ENCODE measurements at places on chromosomes 5 and 9.

DNA sequence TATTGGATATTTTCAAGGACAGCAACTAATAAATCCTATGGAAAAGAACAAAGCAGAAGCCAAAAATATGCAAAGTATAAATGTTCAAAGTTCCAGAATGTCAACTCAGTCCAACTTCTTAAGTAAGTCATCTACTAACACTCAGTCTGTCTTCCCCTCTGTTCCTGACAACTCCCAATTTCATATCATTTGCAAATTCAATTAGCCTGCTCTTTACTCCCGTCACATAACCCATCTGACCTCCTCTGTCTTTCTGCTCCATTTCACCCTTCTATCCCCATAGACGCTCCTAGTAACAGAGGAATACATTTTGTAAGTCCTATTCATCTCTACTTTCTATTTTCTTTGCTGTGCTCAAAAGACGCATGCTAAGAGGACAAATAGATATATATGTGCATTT is 659.8 kb upstream of the MEF2C start:
- no peak for DNase-seq

GRCh38 chr5:149940077-149940574 is 4.5 kb downstream of the PDE6A start:
- DNase-seq: no peak

DNA sequence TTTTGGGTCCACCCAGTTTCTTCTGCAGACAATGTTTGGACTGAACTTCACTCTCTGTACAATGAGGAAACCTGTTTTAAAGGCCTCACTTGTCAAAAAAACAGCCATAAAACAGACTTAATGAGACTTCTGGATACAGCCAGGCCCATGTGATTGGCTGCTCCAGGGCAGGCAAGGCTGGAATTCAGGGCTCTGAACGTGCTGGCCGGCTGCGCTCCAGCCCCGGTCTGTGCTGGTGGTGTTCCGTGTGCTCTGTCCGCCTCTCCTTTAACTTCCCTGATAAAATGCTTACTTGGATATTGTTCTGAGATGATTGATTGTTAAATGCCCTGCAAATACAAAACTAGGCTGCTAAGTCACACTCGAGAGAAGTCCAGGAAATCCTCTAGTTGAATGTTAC is 131.2 kb upstream of the KLF4 start:
- no peak for DNase-seq

DNA sequence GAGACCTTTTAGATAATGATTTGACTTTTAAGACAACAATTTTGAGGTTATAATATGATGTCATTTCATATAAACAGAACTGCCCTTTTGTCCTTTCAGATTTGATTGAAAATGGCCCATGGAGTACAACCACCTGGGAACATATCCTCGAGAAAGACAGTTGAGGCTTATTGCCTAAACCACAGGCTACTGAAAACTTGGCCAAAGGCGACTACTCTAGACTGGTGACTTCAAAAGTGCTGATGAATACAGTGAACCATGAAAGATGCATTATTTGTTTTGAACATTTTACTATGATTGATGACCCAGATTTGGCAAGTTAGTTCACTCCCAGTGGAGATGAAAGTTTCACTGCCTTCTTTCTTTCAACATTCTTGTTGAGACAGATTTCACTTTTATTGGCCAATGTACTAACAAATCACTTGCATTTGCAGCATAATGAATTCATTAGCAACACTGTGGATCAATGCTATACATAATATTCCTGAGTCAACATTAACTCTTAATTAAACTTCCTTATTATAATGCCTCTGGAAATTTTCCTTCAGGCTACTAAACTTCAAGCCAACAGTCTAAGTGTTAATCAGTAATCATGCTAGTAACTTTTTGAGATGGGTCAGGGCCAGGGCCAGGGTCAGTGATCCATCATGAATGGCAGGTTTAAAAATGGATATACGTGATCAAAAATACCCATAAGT is 480.3 kb downstream of the RAB3C start:
- DNase-seq: no peak

- no peak for DNase-seq
Observed at GRCh38 chr5:75460942-75461610, 50.4 kb downstream of the CERT1 start.

DNA sequence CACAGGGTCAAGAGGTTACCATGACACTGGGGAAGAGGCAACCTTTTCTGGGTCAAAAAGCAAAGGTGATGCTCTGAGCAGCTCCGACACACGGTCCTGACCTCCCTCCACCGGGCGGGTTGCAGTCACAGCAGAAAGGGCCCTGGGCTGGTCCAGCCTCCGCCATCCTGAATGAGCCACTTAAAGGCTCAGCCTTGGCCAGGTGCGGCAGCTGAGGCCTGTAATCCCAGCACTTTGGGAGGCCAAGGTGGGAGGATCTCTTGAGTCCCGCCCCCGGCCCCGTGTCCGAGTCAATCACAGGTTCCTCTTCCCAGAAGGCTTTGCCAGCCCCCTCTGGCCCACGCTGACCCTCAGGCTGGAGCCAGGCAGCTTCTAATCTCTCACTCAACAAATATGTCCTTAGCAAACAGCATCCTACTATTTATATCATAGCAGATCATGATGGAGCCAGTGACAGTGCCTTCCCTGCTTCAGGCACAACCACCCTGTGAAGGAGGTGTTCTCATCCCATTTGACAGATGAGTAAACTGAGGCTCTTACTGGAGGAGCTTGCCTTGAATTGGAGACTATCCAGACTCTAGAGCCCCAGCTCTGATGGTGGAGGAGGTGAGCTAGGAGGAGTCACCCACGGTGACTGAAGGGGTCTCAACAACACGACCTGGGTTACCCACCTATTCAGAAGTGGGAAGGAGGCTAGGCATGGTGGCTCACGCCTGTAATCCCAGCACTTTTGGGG is 79.1 kb downstream of the LRSAM1 start:
- DNase-seq: no peak

All from activated CD4-positive, alpha-beta T cell treated with anti-CD3 and anti-CD28 coated beads for 24 hours (primary cell).